Effector CD4-positive, alpha-beta T cell (primary cell): ENCODE measurements at places on chromosomes 6 and 20.

- no peak for DNase-seq
Observed at GRCh38 chr6:114648847-114649246, 306.0 kb upstream of the HS3ST5 start.

DNA sequence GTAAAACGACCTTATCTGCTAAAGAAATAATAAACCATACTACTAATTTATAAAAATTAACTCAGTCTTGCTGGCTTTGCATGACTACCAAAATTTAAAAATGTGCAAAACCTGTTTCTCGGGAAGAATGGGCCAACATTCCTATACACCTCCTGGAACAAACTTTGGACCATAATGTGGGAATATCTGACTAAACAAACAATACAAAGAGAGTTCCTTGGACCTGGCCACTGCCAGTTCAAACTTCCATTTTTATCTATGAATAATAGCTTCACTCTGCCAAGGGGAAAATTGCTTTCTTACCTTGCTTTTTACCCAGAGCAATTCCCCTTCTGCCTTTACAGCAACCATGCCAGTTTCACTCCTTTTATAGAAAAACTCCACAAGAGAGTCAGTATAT, 38.7 kb upstream of the POU5F1 start:
- no peak for DNase-seq

GRCh38 chr6:47438481-47439347, 38.9 kb upstream of the CD2AP start:
- no peak for DNase-seq

GRCh38 chr20:31841928-31842327, 3.5 kb downstream of the FOXS1 start:
- DNase-seq = no peak
